ENCODE measurements at places on chromosomes 1 and 21. TPM values are rescaled to one million over a fixed set of nuclear protein-coding genes. Genes with fewer than 3 reads are reported as not detected.

Gene SLC1A7
- 0.37 TPM for total RNA-seq

Gene GNAT2
- total RNA-seq = 0.46 TPM

- H3K4me3 ChIP-seq = no peak overlapping the region
- H3K27ac ChIP-seq = no peak overlapping the region
- H3K36me3 ChIP-seq = peaks cover 6% of the 10 kb centered on the region
- H3K4me1 ChIP-seq = peaks cover 19% of the 10 kb centered on the region
- no peaks in the 10 kb centered on the region for H3K27me3 ChIP-seq
Measured at GRCh38 chr1:15870421-15870820, 22.9 kb downstream of the SPEN start.

GRCh38 chr1:6040861-6041415 lies 4.8 kb upstream of the KCNAB2 start:
- H3K27ac ChIP-seq = no peak overlapping the region
- H3K36me3 ChIP-seq = peaks cover 9% of the 10 kb centered on the region
- no peaks in the 10 kb centered on the region for H3K27me3 ChIP-seq

GRCh38 chr1:233256191-233256590 lies 39.3 kb downstream of the PCNX2 start:
- H3K4me3 ChIP-seq = no peak overlapping the region
- DNase-seq = no peak
- H3K27ac ChIP-seq = no peak overlapping the region
- no peaks in the 10 kb centered on the region for H3K4me1 ChIP-seq

Measured in upper lobe of left lung (tissue), 6 donors.